Large intestine (tissue), 12 donors: ENCODE measurements at places on chromosomes 12 and 14. TPM values are rescaled to one million over a fixed set of nuclear protein-coding genes. Genes with fewer than 3 reads are reported as not detected.

- DNase-seq: no peak
Measured at GRCh38 chr14:75559045-75559444, 19.4 kb upstream of the FLVCR2 start.

Gene KRT71
- 0.04 TPM for polyA plus RNA-seq

DNA sequence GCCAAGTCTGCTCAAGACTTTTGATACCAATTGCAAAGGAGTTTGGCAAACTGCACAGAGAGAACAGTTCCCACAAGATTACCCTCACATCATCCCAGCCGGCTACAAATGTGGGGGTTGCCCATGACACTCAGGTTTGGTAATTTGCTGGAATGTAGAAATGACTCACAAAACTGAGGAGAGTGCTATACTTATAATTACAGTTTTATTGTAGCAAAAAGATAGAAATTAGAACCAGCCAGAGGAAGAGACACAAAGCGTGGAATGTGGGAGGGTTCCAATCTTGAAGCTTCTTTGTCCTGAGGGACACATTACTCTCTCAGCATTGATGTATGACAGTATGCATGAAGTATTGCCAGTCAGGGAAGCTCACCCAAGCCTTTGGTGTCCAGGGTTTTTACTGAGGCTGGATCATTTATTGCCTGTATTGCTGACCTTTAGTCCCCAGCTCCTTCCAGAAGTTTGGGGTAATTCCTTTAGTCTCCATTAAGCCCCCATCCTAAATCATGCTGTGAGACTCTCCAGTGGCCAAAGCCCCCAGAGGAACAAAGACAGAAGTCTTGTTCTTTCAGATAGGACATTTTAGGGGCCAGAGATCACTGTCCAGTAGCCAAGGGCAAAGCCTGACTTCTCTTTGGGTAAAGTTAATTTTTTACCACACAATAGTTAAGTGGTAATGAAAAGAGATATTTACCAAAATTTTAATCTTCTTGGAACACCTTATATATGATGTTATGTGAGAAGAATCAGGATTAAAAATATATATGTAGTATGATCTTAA lies 9.9 kb downstream of the TBK1 start:
- DNase-seq: no peak

Gene LRP1
- 100 TPM for polyA plus RNA-seq
